ENCODE measurements at places on chromosomes 7 and 10.

DNA sequence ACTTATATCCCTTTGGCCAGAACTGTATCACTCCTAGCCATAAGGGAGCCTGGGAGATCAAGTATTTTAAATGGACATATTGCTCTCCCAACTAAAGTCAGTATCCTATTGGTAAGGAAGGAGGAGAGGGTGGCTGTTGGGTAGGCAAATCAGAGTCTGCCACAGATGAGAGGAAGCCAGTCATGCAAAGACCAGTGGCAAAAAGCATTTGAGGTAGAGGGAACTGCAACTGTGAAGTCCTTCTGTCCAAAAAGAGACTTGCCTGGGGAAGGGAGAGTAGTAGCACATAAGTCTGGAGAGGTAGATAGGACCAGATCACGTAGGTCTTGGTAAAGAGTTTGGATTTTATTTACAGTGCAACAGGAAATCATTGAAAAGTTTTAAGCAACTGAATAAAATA lies 8.8 kb upstream of the CCNJ start:
- no peak for DNase-seq

DNA sequence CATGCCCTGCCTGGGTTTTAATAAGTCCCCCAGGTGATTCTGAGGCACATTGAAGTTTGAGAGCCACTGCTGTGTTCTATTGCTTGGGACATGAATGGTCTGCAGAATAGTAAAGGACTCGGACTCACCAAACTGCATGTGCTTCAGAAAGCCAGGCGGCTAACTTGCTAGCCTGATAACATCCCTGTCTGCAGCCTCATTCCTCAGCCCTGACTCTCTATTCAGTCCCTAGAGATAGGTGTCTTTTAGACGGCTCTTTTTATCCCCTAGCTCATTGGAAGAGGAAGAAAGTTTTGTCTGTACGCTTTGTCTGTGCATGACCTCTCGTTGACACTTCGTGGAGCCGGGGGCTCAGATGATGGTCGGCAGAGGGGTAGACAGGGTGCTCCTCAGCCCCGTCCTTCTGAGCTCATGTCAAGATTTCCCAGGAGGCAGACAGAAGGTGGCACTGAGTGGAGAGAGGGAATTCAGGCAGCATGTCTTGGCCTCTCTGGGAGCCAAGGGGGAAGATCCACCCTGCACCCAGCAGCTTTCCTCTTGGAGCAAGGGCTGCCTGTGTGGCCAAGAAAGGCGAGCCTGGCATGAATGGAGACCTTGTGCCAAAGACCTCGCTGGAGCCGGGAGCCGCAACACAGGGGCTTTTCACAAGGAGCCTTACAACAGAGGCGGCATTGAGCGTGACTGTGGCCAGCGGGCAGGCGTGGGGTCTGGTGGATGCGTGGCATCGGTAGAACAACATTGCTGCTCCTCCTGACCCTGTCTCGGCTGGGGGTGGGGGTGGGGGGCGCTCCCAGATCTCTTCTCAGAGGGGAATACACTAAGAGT lies 51.1 kb upstream of the PODXL start:
- DNase-seq: no peak

GRCh38 chr10:132587175-132587574 lies 49.6 kb downstream of the INPP5A start:
- DNase-seq: no peak

GRCh38 chr7:26305090-26305868 lies 13.6 kb downstream of the SNX10 start:
- DNase-seq: peak; percentile 44

- DNase-seq: no peak
Measured at GRCh38 chr7:158251061-158251965, 336.3 kb downstream of the PTPRN2 start.

DNA sequence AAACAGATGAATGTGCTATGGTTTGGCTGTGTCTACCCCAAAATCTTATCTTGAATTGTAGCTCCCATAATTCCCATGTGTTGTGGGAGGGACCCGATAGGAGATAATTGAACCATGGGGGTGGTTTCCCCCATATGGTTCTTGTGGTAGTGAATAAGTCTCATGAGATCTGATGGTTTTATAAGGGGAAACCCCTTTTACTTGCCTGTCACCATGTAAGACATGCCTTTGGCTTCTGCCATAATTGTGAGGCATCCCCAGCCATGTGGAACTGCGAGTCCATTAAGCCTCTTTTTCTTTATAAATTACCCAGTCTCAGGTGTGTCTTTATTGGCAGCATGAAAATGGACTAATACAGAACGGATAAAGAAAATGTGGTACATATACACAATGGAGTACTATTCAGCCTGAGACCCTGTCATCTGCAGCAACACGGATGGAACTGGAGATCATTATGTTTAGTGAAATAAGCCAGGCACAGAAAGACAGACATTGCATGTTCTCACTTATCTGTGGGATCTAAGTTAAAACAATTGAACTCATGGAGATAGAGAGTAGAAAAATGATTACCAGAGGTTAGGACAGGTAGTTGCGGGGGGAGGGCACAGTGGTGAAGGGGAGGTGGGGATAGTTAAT lies 587.6 kb upstream of the NRP1 start:
- no peak for DNase-seq

- DNase-seq: no peak
Measured at GRCh38 chr7:98985406-98985805, 107.1 kb downstream of the TRRAP start.

DNA sequence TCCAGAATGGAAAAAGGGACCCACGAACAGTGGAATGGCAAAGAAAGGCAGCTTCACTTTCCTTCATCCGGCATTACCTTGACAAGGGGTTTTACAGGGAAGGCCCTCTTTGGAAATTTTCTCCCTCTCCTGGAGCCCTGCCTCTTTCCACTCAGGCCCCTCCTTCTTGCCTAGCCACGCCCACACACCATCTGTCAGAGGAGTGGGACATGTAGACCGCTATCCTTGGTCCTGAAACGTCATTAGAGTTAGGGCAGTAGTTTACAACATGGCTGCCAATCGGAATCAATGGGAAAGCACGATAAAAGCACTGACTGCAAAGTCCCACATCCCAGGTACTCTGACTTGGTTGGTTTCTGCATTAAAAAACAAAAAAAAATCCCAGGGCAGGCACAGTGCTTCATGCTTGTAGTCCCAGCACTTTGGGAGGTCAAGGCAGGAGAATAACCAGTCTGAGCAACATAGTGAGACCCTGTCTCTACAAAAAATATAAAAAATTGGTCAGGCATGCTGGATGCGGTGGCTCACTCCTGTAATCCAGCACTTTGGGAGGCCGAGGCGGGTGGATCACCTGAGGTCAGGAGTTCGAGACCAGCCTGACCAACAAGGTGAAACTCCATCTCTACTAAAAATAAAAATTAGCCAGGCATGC lies 96.4 kb downstream of the MARCHF5 start:
- no peak for DNase-seq

DNA sequence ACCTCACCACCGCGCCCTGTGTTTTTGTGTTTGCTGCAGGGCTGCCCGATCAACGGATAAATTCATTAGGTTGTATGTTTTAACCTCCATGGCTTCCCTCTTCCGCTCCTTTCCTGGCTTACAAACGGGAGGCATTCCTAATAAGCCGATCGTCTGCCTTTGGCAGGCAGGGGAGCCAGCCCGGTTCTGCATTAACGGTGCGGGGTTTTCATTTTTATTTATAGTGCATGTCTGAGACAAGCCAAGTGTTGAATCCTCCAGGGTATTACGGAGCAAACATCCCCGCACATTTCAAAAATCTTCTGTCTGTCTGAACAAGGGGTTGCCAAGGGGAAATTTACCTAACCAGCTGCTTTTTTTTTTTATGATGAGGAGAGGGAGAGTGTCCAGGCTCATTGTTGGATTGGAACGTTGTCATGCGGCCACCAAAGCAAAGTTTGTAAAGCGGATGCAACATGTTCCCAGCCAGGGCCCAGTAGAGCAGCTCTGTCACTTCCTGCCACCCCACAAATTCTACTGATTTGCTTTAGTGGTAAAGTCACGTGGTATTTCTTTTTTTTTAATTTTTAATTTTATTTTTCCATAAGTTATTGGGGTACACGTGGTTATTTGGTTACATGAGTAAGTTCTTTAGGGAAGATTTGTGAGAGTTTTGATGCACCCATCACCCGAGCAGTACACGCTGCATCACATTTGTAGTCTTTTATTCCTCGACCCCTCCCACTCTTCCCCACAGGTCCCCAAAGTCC lies 92.3 kb upstream of the BAIAP2L1 start:
- DNase-seq: no peak

GRCh38 chr10:6503171-6503570 lies 76.9 kb downstream of the PRKCQ start:
- DNase-seq: no peak

- DNase-seq: no peak
Measured at GRCh38 chr7:146768957-146769356, 652.4 kb downstream of the CNTNAP2 start.

DNA sequence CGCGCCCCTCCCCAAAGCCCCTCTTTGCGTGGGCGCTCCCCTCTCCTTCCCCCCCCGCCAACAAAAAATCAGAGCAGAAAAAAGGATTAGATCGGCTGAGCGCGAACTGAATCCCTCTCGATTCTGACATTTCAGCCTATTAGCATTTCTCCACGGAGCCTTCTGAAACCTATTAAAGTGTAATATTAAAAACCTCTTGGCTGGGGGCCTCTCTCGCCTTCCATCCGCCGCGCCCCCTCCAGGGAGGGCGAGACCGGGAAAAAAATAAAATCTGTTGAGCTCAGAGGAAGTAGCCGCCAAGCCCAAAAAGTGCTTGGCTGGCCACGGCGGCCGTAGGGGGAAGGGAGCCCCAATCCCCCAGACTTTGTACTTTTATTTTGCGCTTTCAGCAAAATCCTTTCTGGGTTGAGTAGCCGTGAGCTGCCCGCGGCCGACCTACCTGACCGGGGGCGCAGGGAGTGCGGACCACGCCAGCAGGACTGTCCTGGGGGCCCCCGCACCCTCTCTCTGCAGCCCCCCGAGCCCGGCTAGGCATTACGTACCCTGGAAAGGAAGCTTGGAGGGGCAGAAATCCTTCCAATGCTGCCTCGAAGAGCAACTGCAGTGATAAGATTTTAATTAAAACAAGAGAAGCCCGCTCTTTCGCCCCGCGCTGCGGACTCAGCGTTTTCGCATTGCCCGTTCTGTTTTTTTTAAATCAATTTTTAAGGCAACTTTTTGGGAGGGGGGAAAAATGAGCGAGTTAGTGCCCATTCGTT lies 1.3 kb upstream of the TNRC18 start:
- DNase-seq: peak; percentile 6

- no peak for DNase-seq
Measured at GRCh38 chr7:32025381-32026082, 44.7 kb downstream of the PDE1C start.

DNA sequence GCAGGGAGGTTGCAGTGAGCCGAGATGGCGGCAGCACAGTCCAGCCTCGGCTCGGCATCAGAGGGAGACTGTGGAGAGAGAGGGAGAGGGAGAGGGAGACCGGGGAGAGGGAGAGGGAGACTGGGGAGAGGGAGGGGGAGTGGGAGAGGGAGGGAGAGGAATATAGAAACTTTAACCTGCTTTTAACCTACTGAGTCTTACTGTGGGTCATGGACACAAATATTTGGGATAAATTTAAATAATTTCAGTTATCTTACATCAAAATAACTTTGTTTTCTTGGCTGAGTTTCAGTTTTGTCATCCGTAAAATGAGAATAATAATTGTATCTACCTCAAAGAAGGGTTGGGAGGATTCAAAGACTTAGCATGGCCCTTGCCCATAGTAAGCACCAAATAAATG lies 319.8 kb downstream of the LRMDA start:
- DNase-seq: no peak

- DNase-seq: no peak
Measured at GRCh38 chr7:32126843-32127242, 56.6 kb upstream of the PDE1C start.

DNA sequence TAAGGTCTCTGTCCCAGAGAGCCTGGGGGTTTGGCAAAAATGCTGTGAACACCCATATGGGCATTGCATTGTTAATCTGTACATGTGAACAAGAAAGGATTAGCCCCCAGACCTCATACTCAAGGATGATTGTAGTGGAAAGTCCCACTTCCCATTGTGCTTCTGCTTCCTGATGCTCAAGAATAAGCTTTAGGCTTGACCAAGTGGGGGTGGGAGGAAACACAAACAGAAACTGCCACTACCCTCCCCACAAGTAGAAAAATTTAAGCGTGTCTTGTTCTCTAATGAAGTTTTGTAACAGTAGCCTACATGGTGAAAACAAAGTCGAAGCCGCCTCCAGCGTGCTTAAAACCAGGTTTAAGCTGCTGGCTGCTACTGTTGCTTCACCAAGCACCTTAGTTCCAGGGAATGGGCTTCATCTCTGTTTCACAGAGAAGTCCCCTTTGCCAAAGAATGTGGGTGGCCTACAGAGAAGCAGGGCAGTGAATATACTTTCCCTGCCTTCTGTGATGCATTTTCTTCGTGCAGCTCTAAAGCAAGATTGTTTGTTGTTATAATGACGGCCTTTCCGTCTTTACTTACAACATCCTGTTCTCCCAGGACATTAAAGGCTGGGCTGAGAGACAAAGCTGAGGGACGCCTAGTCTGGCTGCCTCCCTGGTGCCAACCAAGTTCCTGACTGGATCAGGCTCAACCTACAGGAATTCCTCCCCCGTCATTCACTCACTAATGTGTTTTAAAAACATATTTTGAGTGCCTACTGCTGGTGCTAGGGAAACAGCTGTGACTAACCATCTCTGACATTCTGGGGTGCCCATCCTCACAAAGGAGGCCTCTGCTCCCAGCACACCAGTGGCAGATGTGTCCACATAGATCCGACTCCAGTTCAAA lies 32.1 kb upstream of the CCSER2 start:
- DNase-seq: no peak

DNA sequence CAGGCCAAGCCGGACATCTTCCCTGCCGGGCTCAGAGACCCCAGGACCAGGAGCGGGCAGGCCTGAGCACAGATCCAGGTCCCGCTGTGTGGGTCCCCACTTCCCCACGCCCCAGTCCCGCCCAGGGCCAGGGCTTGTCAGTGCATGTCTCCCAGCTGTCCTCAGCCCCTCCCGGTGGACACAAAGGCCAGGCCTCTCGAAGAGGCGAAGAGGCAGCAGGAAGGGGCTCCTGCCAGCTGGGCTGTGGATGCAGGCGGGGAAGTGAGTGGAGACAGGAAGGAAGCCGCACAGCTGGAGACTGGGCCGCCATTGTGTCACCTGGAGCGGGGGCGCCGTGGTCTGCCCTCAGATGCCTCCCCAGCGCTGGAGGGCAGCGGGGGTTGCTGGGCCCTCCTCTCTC lies 4.8 kb downstream of the GRIFIN start:
- DNase-seq: no peak

- no peak for DNase-seq
Measured at GRCh38 chr10:23419655-23420329, 19.1 kb upstream of the OTUD1 start.

DNA sequence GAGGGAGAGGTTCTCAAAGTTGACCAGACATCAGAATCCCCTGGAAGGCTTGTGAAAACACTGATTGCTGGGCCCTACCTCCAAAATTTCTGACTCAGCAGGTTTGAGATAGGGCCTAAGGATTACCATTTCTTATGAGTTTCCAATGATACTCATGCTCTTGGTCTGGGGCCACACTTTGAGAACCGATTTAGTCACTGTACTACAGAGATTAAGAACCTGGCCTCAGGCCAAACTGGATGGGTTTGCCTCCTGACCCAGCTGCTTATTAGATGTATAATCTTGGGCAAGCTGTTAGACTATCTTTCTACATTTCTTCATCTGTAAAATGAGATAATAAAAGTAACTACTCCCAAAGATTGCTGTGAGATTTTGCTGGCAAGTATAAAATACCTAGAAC lies 77.1 kb upstream of the SCIN start:
- DNase-seq: no peak

GRCh38 chr7:28136420-28136819 lies 44.2 kb downstream of the JAZF1 start:
- no peak for DNase-seq
